BJ (cell line): ENCODE measurements at places on chromosomes 12 and 14.
A peak's percentile ranks its signal among the peaks of the same experiment; 100 is the strongest.

GRCh38 chr12:69044887-69045286 is 111.9 kb upstream of the CPM start:
- DNase-seq: no peak

DNA sequence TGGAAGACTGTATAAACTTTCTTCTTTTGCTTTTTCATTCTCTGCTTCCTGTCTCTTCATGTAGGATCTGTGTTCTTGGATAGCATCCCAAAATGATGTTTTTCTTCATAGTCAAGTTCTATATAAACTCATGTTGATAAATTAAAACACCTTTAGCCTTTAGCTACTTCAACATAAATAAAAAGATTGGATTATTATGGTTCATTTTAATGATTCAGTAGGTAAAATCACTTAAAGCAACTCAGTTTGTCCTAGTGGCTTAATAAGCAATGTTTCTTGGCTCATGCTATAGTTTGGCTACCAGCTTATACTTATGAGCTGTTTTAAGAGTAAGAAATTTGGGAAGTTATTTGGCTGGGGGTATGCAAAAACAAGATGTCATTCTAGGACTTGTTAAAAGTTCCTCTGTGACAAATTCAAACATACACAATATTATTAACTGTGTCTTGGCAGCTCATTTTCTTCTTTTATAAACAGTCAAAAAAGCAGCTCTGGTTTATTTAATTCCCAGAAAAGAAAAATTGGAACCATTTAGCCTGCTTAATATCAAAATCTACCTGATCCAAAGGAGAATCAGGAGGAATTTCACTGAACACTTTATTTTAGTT is 111.4 kb downstream of the TMTC3 start:
- DNase-seq: no peak

- no peak for DNase-seq
Measured at GRCh38 chr14:101349108-101349507, 212.2 kb upstream of the DIO3 start.

GRCh38 chr12:56593909-56594621 is 36.1 kb downstream of the BAZ2A start:
- DNase-seq: peak; percentile 33

DNA sequence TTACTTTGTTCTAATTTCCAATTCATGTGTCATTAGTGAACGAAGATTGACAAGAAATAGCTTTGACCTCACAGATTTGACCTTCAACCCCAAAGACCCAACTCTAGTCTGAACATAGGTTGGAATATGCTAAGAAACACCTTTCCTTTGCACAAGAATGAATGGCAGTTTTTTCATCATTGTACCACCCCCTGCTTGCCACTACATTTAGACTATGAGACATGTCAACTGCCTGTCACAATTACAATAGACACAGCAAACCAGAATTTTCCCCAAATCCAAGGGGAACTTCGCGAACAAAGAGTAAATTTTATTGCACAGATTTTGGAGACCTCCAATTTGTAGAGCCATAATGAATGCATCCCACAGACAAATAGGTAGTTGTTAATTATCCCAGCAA is 535.4 kb downstream of the PRKD1 start:
- DNase-seq: no peak

- DNase-seq: no peak
Measured at GRCh38 chr14:69878251-69878650, 965 bp upstream of the SMOC1 start.

DNA sequence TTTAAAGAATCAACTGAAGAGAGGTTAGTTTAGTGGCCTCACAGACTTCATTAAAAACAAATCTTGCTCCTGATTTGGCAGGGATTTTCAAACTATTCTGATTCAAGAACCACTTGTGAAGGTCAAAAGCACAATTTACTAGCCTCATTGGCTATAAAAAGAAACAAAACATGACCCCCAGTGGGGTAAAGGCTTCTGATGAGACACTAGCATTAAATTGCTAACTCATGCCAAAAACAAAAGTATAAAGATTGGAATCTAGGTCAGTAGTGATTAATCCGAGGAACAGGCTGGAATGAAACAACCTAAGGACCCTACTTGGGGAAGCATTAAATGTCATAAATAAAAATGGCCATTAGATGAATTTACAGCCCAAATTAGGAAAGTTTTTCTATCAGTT is 312.3 kb downstream of the PAWR start:
- DNase-seq: no peak

- DNase-seq: no peak
Measured at GRCh38 chr12:110957652-110958051, 37.3 kb upstream of the MYL2 start.

- no peak for DNase-seq
Measured at GRCh38 chr14:97773598-97773997, 976.4 kb downstream of the VRK1 start.

GRCh38 chr14:77598366-77599070 is 17.9 kb downstream of the SPTLC2 start:
- DNase-seq: no peak

GRCh38 chr12:4118017-4118510 is 155.5 kb upstream of the CCND2 start:
- peak; percentile 9 for DNase-seq
